ENCODE measurements at places on chromosomes 7 and 10.

DNA sequence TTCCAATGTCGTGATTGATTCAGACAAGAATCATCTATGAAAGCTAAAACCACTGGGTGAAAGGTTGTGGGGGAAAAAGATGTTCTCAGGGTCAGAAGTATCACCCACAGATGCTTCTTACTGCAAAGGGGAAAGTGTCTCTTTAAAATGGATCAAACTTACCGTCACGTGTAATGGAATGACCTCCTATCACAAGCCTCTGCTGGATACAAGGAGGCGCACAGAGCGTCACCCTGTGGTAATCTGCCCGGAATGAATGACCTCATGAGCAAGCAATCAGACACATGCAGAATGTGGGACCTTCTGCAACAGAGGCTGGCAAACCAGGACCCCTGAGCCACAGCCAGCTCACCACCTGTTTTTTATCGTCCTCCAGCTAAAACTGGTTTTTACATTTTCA is 33.0 kb downstream of the WIPF3 start:
- DNase-seq = peak; percentile 4

DNA sequence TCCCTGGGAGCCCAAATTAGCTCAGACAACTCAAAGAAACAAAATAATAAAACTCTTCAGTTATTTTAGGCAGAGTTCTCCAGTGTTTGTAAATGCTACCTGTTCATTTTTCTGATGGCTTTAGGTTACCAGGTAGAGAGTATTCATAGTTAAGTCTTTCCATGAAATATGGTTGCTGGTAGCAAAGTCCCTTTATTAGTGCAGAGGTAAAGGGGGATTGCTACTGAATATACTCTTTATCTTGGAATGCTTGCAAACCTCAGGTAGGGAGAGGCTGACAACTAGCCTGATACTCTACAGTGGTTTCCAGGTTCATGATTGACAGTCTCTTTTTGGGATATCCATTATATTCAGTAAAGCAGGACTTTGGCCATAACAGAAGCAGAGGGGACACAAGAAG is 6.5 kb downstream of the TAX1BP1 start:
- no peak for DNase-seq

- DNase-seq = no peak
Measured at GRCh38 chr10:87090779-87091178, 3.9 kb downstream of the GLUD1 start.

GRCh38 chr10:93482145-93482834 is at the start of gene MYOF:
MYOF (minus strand) TSS chr10:93482334; CDS start chr10:93482194, 140 bp downstream.
- DNase-seq = peak; percentile 82

DNA sequence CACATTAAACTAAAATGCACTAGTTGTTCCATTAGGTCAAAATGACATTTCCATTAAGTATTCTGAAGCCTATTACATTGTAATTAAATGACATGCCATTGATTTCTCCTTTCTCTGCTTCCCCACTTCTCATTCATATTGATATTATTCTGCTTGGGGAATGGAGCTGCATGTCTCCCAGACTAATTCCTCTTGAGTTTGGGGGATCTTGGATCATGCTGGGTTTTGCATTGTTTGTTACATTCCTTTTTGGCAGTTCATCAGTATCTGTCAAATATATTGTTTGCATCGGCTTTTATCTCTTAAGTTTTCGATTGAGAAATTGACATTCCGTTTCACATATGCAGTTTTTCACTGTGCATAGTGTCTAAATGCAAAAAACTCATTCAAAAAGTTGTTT is 65.1 kb upstream of the CYP26C1 start:
- no peak for DNase-seq

GRCh38 chr7:76244781-76245391 is 43.2 kb downstream of the SRRM3 start:
- DNase-seq = no peak

GRCh38 chr7:8699875-8700624 is 266.6 kb downstream of the NXPH1 start:
- DNase-seq = no peak

GRCh38 chr10:103125323-103126267 is 67.5 kb downstream of the NT5C2 start:
- DNase-seq = no peak

GRCh38 chr10:119541046-119541445 is 1.5 kb downstream of the RGS10 start:
- DNase-seq = no peak

DNA sequence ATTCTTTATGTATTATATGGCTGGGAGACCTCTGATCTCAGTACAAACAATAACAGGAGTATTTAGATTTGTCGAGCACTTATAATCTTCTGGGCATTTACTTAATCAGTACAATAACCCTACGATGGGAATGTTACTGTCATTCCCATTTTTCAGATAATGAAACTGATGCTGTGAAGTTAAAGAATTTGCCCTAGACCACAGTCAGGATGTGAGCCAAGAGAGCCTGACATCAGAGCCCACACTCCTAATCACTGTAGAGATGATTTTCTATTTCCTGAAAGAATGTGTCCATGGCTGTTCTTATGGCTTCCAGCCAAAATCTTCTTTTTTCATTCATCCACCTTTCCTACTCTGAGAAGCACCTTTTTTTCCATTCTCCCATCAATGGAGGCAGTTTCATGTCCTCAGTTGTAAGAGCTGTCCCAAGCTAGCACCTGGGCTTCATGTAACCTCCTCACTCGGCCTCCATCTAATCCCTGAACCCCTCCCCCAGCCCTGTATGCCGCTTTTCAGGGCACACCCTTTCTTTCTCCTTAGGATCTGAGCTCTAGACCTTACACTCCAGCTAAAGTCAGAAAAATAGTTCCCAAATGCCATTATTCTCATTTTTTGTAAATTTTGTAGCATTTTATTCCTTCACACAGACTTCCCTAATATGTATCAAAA is 12.2 kb upstream of the CAV1 start:
- DNase-seq = peak; percentile 51
